ENCODE measurements at places on chromosomes 6 and 20.
A peak's percentile ranks its signal among the peaks of the same experiment; 100 is the strongest.

DNA sequence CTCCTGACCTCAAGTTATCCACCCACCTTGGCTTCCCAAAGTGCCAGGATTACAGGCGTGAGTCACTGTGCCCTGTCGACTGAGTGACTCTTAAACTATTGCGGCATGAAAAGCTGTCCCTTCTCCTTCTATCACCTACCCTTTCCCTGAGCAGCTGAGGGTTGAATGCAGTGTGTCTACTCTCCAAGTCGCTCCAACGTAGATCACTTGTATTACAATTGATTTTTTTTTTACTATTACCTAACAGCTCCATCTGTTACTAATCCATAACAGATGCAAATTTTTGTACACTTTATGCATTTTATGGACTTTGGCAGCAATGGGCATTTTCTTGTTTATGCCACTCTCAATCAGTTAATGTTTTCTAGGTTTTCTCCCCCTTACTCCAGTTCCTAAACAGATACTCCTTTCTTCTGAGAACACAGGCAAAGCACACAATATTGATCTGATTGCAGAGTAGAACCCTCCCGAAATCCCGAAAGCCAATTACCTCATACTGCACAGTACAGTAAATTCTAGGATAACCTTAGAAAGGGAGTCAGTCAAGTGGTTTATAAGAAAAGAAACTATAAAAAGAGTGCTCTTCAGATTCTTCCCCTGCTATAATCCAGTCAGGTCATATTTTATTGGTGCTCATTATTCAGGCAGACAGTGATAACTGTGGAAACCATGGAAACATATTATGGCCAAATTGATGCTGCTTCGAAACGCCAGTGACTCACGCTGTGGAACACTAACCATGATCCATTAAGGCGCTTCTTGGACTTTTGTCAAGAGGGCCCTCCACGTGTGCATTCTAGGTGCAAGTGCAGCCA is 273.0 kb downstream of the ADGB start:
- no peak for DNase-seq

GRCh38 chr6:7974938-7975763 is 64.6 kb upstream of the TXNDC5 start:
- DNase-seq = no peak

- no peak for DNase-seq
Observed at GRCh38 chr6:46711491-46711890, 23.7 kb downstream of the PLA2G7 start.

- no peak for DNase-seq
Observed at GRCh38 chr20:63772781-63773518, 33.4 kb downstream of the SLC2A4RG start.

DNA sequence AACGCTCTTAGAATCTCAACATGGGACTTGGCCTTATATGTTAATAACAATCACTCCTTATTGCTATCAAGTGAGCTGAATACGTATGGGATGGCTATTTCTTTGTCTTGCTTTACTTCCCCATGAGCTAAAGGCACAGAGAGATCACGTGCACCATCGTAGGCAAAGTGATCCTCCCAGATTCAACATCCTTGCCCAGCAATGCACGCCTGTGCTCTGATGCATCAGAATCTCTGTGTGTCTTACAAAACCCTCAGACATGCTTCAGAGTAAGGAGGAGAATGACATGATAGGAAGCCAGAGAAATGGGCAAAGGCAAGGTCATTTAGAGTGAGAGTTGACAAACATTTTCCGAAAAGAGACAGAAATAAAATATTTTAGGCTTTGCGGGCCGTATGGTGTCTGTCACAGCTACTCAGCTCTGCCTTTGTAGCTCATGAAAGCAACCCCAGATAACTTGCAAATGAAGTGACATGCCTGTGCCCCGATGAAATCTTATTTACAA is 277.6 kb upstream of the CDH4 start:
- no peak for DNase-seq

GRCh38 chr6:90397929-90398674 is 101.5 kb upstream of the BACH2 start:
- DNase-seq = no peak

DNA sequence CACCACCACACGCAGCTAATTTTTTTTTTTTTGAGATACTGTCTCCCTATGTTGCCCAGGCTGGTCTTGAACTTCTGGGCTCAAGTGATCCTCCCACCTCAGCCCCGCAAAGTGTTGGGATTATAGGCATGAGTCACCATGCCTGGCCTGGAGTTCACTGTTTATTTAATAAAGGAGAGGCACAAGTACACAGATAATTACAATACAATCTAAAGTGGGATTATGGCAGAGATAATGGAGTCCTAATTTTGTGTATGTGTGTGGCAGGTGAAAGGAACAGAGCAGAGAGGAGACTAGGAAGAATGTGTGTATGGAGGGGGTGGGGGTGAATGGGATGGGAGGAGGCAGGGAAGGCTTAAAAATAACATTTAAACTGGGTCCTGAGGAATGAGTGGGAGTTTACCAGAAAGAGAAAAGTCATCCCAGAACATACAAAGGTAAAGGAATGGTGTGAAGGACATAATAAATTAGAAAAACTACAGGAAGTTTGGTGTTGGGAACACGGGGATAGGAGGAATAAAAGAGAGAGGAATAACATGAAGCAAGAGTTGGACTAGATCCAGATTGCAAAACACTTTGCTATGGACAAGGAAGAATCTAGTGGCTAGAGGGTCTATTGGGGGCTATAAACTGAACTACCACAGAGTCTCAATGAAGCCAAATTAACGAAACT is 4.4 kb downstream of the NCOA5 start:
- DNase-seq = no peak

DNA sequence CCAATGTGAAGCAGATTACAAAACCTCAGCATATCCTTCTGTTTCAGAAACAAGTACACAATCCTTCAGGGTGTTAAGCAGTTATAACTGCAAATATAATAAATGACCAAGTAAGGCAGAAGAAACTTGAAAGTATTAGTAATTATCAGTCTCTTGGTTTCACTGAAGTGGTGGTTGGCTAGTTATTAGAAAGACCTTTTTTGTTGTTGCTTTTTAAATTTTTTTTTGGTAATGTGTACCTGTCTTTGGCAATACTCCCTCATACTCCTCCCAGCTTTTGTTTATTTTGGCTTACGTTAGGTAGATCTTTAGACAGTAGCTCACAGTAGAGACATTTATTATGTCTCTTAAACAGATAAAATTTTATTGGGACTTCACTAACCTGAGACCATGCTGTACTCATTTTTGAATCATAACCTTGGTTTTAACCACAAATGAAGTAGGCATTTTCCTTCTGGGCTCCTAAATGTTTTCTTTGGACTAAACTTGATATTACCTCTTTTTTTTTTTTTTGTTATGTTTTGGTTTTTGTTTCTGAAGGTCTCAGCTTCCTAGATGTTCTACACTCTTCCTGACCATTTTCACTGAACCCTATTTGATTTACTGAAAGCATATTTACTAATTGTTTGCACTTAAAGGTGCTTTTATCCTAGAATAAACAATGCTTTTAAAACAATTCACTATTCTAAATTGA is 6.4 kb downstream of the CD2AP start:
- DNase-seq = no peak

GRCh38 chr20:33014336-33015113 is 7.0 kb downstream of the BPIFB2 start:
- no peak for DNase-seq

- no peak for DNase-seq
Observed at GRCh38 chr6:107689190-107689589, 134.9 kb downstream of the SCML4 start.

- DNase-seq = no peak
Observed at GRCh38 chr6:85449388-85449817, 480 bp upstream of the NT5E start.

DNA sequence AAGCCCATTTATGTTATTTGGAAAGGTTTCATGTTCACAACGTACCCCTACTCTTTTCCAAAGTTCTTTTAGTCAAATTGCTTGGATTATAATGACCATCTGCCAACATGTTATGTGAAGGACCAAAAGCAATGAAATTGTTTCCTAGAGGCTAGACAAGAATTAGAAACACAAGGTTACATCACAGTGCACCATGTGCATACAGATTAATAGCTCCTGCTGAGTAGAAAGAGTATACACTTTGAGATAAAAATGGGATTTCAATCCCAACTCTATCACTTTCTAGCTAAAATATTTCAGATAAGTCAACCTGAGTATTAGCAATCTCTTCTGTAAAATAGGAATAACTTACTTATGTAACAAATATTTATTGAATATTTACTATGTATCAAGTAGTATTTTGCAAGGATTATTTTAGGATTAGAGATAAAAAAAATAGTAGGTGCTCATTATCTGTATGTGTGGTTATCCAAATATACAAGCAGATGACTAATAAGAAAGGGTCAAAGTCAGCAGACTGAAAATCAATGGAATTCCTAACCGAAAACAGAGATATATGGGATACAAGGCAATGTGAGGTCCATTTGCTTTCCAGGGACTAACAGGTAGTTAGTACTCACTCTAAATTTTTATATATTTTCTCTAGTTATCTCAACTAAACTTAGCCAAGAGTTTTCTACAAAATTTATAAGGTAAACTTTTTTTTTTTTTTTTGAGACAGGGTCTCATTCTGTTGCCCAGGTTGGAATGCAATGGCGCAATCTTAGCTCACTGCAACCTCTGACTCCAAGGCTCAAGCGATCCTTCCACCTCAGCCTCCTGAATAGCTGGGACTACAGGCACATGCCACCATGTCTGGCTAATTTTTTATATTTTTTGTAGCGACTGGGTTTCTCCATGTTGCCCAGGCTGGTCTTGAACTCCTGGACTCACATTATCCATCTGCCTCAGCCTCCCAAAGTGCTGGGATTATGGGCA is 127.7 kb downstream of the PDSS2 start:
- DNase-seq = no peak

DNA sequence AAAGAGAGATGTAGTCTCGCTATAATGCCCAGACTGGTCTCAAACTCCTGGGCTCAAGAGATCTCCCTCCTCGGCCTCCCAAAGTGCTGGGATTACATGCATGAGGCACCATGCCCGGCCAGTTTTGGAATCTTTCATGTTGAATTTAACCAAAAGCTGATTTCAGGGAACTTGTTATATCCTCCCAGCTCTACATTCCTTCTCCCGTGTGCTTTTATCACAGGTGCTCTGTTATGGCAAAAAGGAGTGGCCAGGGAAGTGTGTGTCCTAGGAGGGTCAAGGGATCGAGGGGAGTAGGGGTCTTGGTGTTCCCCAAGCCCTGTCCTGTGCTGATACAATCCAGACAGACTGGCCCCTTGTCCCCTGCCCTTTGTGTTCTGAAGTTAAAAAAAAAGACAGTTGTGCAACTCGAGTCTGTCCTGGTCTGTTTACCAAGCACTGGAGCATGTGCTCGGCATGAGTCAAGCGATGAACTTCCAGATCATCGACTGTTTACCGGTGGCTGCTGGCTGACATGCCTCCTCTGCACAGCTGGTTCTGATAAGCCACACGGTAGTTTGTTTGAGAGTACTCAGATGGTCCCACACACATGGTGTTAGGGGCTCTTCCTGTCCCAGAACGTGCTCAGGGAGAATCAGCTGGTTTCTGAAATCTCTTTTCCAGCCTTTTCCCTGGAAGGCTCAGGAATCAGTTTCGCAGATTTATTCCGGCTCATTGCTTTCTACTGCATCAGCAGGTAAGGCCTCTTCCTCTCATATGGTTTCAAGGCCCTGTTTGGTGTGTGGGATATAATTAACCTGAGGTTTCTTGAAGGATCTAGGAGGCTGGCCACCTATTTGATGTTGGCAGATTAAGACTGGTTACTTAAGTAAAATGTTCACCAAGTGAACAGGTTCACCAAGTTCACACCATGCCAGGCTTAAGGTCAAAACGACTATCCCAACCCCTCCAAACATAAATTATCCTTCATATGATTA is 52.6 kb upstream of the NAA20 start:
- DNase-seq = peak; percentile 82

DNA sequence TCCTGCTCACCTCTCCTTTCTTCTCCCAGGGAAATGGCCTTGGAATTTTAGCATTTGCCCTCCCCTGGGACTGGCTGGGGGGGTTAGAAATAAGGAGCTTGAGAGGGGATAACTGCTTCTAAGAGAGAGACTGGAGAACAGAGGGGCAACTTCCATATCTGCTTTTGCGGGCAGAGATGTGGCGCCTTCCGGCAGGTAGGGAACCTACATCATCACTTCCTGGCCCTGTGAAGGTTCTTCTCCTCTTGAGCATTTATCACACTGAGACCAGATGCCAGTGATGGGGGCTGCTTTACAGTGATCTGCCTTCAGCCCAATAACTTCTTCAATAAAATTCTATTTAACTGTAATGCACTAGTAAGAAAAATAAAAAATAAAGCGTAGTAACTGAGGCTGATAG is 48.1 kb downstream of the TBC1D7 start:
- no peak for DNase-seq

- no peak for DNase-seq
Observed at GRCh38 chr20:6347916-6348315, 225.1 kb upstream of the FERMT1 start.

DNA sequence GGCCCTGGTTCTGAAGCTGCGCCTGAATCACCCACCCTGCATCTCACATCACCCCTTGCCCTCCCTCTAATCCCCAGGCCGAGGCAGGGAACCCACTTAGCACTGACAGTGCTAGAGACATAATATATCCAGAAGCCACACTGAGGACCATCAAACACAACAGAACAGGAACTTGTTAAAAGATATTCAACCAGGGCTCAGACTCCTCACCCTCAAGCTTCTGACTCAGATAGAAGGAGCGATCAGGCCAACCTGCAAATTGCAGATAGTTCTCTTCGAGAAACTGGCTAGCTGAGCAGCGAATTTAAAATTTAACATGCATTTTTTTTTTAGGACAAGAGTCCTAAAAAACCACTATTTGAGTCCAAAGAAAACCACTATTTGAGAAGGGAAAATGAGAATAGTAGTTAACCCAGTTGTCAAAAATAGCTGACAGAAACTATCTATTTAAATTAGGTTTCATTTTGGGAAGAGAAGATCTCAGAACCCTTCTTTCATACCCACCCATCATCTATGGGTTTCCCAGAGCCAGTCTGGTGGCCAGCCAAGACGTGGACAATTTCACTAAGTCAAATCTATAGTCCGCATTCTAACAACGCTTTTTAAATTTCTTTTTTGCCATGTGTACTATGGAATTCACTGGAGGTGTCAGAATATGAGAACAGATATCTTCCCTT is 95.6 kb downstream of the OPRM1 start:
- no peak for DNase-seq

DNA sequence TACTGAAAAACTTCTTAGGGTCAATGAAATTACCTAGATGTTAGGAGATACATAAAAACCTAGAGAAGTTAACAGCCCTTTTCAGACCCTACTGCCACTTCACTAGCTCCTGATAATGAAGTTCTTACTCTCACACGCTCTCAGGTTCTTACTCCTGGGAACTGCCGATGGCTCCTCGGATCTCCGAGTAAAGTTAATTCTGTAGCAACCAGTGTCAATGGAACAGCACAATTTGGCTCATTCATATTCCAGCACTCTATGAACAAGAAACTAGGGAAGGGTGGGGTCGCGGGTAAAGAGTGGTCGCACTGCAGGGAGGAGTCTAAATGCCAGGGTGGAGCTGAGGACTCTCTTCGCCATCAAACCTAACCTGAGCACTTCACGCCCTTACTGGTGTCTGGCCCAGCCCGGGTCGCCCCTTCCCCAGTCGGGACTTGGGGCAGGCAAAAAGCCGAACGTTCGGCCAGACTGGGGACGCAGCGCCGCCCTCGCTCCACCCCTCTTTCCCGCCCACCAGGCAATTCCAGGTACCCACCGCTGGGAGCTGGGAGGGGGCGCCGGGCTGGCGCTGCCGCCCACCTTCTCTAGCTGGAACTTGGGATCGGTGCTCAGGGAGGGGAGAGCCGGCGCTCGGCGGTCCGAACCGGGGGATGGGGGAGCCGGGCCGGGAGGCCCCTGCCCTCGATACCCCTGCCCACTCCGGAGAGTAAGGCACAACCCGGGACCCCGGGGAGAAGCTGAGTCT is 744 bp downstream of the RAB23 start:
- no peak for DNase-seq

Data from AG09319 (cell line).